Substantia nigra (tissue), 51 donors: ENCODE measurements at places on chromosomes 11 and 22.

DNA sequence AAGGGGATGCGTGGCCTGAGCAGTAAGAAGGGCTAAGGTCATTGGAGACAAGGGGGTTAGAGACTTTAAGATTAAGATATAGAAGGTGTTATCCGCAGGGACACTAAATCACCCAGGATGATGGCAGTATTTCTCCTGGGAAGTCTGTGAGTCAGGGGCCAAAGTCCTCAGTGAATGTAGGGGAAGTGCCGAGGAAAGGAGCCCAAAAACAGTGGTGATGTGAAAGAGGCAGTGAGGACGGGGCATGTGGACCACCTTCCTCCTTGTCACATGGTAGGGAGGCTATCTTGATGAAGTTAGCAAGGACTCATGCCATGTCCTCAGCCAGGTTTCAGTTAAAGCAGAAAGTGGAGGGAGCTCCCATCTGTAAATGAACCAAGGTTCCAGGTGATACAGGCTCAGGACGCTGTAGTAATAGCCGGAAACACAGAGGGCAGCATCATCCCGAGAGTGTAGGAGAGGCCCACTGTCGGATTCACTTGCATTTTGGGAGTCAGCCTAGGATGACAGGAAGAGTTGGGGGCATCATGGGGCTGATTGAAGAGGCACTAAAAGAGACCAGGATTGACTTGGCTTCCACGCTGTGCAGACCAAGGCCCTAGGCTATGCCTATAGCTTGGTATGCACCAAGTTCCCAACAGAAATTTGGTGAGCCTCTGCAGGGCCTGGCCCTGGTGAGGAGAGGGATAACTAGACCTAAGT is 33.5 kb downstream of the WEE1 start:
- no peak for DNase-seq

- DNase-seq = no peak
Observed at GRCh38 chr11:126136507-126136906, 73.8 kb upstream of the CDON start.

DNA sequence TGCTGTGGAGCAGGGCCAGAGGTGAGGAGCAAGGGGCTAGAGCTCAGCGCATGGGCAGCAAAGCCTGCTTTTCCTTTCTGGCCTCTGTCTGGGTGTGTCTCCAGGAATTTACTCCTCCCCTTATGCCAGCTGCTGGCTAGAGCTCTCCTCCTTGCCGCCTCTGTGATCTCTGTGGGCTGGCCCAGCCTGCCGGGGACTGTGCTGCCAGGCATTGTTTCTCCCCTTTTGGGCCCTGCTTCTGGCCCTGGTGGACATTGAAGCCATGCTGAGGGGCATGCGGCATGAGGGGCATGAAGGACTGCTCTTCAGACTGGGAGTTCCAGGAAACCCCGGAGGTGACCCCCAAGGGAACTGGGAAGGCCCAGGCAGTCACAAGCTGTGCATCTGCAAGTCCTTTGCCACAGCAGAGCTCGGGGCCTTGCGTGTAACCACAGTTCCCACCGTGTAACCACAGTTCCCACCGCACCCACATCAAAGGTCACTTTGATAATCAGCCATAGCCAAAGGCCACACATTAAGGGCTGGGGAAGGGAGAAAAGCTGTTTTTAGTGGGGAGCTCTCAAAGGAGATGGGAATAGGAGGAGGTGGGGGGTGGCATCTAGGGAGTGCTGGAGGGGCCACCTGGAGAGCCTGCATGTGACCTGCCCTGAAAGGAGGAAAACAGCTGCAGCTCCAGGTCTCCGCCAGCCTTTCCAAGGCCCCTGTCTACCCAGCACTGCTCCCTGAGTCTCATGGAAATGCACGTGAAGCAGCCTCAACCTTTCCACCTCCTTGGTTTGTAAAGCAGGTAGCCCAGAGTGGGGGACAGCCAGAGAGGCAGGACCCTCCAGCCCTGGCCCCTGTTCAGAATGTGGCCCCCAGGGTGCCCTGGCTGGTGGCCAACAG is 62.3 kb downstream of the PPFIBP2 start:
- DNase-seq = no peak

GRCh38 chr11:73233692-73234470 is 15.8 kb downstream of the P2RY2 start:
- no peak for DNase-seq

DNA sequence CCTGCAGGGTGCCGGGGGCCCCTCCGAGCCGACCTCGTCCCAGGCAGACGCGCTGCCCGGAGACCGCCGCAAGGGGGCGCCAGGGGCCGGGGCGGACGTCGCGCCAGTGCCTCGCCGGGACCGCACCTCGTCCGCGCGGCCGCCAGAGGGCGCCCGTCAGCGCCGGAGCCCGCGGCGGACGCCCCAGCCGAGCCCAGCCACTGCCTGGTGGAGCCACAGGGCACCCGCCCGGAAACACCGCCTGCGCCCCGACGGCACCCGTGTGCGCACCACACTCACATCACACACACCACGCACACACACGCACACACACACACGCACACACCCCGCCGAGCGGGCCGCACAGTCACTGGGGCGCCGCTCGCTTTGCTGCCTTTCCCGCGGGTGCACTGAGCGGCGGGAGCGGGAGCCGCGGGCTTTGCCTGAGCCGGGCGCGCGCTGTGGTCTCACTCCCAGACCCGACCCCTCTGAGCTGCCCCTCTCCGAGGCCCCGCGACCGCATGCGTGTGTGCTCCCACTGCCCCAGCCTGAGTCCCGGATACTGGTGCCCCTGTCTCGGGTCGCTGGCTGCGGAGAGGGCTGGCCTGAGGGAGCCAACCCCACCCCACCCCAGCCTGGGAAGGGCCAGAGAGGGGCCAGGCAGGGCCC is 449.3 kb downstream of the OPCML start:
- DNase-seq = no peak

GRCh38 chr11:22668005-22668796 is 1.8 kb downstream of the GAS2 start:
- DNase-seq = no peak

GRCh38 chr22:30754971-30755758 is 60.5 kb downstream of the OSBP2 start:
- peak; percentile 40 for DNase-seq

GRCh38 chr11:75350743-75351540 is 519 bp downstream of the ARRB1 start:
- DNase-seq = peak; percentile 36

- no peak for DNase-seq
Observed at GRCh38 chr11:77056814-77057402, 9.9 kb upstream of the CAPN5 start.

- DNase-seq = no peak
Observed at GRCh38 chr11:64608046-64608445, 17.0 kb downstream of the SLC22A12 start.

GRCh38 chr11:97683733-97684132 is 1293.9 kb downstream of the JRKL start:
- DNase-seq = no peak

- DNase-seq = no peak
Observed at GRCh38 chr11:87878373-87878825, 296.8 kb downstream of the RAB38 start.

DNA sequence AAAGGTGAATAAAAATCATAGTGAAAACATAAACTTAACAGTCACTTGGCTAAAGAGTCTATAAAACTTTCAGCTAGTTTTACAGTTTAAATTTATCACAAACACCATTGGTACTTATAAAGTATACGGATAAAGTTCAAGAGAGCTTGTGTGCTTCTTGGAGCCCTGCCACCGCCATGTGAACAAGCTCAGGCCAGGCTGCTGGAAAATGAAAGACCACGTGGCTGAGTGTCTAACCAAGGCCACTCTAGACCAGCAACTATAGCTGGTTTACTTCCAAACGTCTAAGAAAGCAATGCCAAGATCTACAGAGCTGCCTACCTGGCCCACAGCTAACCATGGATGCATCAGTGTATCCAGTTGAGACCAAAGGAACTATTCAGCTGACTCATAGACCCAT is 66.3 kb upstream of the API5 start:
- DNase-seq = no peak

DNA sequence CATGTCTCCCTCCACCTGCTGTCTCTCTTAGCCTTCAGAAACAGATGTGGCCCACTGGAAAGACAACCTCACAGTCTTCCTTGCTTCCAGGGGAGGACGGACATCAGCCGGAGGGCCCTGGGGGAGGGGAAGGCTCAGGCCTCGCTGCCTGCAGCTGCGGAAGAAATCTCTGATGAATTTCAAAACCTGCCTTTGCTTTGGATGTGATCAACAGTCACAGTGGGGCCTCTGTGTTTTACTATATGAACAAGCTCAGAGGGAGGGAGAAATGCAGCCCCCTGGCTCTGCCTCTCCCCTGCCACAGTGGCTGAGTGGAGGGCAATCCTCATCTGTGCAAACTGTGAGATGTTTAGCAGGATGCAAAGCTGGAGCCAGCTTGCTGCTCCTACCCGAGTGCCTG is 282.8 kb downstream of the NTM start:
- DNase-seq = no peak
